ENCODE measurements at places on chromosomes 3 and 15.

- no peak for DNase-seq
Measured at GRCh38 chr3:38826001-38826400, 10.0 kb upstream of the SCN10A start.

GRCh38 chr3:98903705-98904481 lies 2.4 kb upstream of the DCBLD2 start:
- no peak for DNase-seq

DNA sequence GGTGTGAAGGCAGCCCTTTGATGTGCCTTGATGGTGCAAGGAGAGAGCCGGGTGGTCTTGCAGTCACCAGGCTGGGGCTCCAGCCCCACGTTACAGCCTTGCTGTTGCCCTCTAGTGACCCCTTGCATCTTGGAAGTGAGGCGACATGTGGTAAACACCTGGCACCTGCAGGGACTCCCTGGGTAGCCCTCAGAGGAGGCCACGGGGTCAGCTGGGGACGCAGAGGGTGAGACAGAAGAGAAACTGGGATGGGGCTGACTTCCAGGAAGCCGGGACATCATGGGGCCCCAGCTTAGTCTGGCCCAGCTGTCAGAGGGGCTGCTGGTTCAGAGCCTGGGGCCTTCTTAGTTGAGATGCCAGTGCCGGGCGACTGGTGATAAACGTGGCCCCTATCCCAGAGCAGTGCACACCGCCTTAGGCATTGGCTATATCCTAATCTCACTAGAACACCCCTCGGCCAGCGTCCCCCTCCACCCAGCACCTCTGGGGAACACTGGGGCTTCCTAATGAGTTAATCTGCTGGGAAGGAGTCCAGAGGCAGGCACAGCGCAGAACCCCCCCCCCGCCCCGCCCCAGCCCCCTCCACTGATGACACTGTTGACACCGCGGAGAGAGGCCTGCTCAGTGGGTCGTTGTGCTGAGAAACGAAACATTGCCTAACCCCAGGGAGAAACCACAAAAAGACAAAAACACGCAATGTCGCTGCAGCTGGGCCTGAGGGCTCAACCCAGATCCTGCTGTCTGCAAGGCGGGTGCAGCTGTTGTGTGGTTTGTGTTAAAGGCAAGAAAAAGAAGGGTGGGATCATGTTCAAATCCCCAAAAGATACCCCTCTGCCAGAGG lies 60.5 kb upstream of the KLF13 start:
- DNase-seq: peak; percentile 96

DNA sequence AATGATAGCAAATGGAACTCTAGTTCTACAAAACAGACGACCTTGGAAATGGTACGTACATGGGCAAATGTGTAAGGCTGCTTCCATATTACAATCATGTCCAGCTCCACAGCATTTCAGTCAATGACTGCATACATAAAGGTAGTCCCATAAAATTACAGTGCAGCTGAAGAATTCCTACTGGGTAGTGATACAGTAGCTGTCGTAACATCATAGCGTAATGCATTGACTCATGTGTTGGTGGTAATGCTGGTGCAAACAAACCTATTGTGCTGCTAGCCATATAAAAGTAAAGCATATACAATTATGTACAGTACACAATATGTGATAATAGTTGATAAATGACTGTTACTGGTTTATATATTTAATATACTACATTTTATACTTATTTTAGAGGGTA lies 18.5 kb downstream of the TTC23 start:
- DNase-seq: no peak

DNA sequence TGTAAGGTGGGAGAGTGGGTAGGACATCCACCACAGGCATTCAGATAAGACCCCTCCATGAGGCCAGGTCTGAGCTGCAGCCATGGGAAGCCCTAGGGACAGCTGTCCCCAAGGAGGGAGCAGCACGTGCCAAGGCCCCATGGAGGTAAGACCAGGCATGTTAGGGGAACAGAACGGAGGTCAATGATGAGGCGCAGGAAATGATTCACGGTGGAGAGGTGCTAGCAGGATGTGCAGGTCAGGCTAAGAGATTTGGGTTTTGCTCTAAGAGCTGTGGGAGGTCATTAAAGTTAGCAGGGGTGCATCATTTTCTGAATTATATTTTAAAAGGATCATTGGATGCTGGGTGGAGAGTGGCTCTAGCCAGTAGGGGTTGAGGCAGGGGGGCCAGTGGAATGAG lies 66.4 kb upstream of the SNRPA1 start:
- no peak for DNase-seq

Measured in GM12865 (cell line).